Prostate gland (tissue), 2 donors: ENCODE measurements at places on chromosomes 4 and X.

GRCh38 chrX:150303386-150304097, 59.6 kb upstream of the MAMLD1 start:
- DNase-seq = no peak

GRCh38 chr4:8370835-8371595, 69.5 kb downstream of the ACOX3 start:
- DNase-seq = no peak

GRCh38 chr4:5952286-5952974, 59.5 kb upstream of the CRMP1 start:
- no peak for DNase-seq

- no peak for DNase-seq
Observed at GRCh38 chrX:42778096-42778495, at the start of gene PPP1R2C. TSS of gene PPP1R2C (minus strand) at chrX:42778163. CDS start at chrX:42778079, 84 bp downstream.

GRCh38 chr4:38621028-38621684, 42.8 kb upstream of the KLF3 start:
- DNase-seq = peak; percentile 88

- DNase-seq = no peak
Observed at GRCh38 chr4:110924761-110925160, 301.9 kb upstream of the PITX2 start.

GRCh38 chr4:65344278-65344825, 325.9 kb downstream of the EPHA5 start:
- no peak for DNase-seq

DNA sequence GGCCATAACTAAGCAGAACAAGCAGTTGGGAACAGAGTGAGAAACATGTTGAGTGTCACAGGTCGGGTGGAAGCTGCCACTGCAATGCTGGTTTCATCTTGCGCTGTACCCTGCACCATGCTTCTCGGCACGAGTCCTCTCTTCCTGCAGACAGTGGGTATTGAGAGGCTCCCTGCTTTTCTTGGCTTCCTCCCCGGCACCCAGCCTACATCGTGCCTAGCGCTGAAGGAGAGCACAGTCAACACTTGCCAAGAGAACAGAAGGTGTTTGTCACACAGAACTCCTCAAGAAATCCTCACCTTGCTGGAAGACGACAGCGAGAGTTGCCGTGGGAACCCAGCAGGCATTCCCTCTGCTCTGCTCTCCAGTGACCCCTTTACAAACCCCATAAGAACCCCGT, 53.6 kb downstream of the EVC2 start:
- no peak for DNase-seq

- no peak for DNase-seq
Observed at GRCh38 chr4:120528428-120528827, 394.1 kb downstream of the PRDM5 start.
